ENCODE measurements at places on chromosomes 2 and 18.

- no peak for DNase-seq
These were observed 166.7 kb downstream of the AGAP1 start for GRCh38 chr2:235660484-235661082.

GRCh38 chr18:11025671-11026070 is 123.7 kb downstream of the PIEZO2 start:
- DNase-seq, result no peak

GRCh38 chr18:11147962-11148679 is 1.2 kb downstream of the PIEZO2 start:
- DNase-seq, result no peak

DNA sequence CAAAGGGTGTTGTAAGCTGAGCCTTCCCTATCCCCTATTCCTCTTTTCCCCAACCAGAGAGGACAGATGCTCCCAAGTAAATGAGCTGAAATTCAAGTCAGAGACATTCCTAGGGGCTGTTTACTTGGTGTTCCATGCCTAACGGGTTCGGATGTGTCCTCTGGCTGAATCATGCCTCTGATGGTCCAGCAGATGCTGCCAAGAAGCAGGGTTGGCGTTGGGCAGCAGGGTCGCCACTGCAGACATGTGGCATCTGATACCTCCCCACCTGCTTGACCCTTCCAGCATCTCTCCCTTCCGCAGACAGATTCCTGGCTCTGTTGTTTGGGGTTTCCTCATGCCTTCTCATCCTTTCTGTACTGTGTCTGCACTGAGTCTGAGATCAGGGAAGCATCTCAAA is 108.3 kb downstream of the HNRNPLL start:
- no peak for DNase-seq

GRCh38 chr2:217452928-217453327 is 549.9 kb downstream of the TNS1 start:
- DNase-seq, result no peak

GRCh38 chr2:171712051-171712450 is 24.8 kb downstream of the DYNC1I2 start:
- no peak for DNase-seq

DNA sequence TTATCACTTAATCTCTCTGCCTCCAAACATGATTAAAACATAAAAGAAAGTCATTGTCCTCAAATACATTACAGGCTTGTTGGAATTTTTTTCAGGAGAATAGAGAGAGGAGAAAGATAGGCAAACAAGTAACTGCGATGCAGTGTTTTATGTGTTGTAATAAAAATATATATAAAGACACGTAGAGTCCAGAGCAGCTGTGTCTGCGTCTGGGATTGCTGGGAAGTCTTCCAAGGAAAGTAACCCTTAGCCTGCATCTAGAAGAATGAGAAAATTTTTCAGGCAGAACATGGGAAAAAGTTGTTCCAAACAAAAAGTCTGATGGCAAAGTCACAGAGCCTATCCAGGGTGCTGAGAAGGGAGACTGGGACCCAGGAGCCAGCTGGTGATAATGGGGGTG is 91.8 kb upstream of the ST6GAL2 start:
- DNase-seq, result no peak
